AG20443 (cell line): ENCODE measurements at places on chromosomes 2 and 18.

DNA sequence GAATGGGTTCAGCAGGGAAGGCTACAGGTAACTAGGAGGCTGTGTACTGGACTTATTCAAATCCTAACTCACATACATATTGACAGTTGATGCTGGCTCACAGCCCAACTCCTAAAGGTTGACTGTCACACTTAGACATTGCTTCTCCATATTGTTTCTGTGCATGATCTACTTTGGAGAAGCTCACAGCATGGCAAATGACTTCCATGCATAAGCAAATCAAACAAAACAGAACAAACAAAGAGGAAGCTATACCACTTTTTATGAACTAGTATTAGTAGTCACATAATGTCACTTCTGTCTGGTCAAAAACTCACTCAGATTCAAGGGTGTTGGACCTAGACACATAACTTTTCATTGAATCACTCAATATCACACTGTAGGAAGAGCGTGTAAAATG lies 43.8 kb upstream of the CDH19 start:
- no peak for DNase-seq

DNA sequence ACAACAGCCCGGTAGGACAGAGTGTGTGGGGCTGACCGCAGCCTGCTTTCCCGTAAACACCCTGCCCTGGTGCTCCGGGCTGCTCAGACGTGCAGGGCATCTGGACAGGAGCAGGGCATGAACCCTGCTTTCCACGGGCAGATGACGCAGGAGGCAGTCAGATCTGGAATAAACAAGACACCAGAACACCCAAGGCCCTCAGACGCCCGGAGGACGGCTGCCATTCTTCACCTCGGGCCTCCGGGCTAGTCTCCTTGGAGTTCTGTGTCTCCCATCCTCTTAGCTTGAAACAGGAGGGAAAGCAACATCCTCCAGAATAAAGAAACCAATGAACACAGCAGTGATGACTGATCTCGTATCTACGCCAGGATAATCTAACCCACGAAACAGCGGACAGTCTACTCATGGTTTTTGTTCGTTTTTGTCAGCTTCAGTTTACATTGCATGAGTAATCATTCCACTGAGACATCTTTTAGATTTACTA lies 7.3 kb downstream of the PXDN start:
- DNase-seq: peak; percentile 49

GRCh38 chr18:5619376-5619775 lies 75.6 kb upstream of the EPB41L3 start:
- no peak for DNase-seq

DNA sequence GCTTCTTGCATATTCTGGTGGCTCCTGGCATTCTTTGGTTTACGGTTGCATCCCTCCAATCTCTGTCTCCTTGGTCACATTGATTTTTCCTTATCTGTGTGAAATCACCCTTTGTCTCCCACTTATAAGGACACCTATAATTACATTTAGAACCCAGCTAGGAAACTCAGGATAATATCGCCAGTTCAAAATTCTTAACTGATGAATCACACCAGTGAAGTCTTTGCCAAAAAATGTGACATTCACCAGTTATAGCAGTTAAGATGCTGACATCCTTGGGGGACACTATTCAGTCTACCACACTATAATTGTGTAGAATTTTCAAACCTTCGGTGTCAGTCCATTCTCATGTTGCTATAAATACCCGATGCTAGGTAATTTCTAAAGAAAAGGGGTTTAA lies 320.2 kb downstream of the TMX3 start:
- peak; percentile 12 for DNase-seq

DNA sequence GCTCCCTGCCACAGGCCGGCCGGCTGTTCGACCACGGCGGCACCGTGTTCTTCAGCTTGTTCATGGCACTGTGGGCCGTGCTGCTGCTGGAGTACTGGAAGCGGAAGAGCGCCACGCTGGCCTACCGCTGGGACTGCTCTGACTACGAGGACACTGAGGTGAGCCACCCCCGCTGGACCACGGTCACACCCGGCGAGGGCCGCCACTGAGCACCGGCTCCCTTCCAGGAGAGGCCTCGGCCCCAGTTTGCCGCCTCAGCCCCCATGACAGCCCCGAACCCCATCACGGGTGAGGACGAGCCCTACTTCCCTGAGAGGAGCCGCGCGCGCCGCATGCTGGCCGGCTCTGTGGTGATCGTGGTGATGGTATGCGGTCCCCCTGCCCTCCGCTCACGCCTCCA lies 20.8 kb downstream of the ANO7 start:
- no peak for DNase-seq

- DNase-seq: peak; percentile 67
Measured at GRCh38 chr2:190984595-190984994, 29.4 kb downstream of the STAT1 start.

DNA sequence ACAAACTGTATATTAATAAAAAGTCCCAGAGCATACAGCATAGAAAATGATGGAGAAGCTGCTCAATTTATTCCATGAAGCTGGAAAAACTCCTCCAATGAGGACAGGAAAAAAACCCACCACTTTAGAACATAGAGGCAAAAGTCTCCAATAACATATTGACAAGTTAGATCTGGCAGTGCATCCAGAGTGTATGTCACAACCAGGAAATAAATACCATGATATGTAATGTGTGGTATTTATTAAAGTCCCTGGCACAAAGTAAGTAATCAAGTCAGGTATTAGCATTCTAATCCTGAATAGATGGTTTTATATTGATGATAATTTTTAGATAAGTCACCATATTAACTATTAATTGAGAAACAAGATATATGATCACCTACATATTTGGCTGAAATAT lies 427.3 kb upstream of the HS6ST1 start:
- no peak for DNase-seq

DNA sequence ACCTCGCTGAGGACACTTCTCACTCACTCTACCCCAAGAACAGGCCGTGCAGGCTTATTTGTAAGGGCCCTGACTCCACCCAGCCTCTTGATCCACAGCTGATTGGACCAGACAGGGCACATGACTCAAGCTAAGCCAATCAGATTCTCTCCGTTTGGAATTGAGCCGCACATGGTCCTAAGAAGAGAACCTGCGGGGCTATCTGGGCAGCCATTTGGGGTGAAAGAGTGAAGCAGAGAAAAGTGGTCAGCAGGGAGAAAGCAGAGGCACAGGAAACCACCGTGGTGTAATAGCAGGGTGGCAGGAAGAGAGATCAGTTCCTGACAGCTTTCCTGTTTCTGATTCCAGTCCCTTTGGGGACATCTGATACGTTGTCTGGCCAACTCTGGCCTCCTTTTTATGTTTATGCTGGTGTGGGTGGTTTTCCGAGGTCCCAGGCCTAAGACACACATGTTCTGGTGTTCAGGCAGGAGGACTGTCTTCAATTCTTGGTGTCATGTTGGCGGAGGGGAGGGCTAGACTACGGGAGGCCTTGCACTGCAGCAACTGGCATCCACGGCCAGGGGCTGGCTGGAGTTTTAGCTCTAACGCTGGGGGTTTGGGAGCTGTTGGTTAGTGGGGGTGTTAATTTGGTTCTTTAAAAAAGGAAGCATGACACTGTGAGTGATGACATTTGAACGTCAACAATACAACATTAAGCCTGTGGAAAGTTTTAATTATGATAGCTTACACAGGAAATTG lies 26.1 kb upstream of the SPTBN1 start:
- no peak for DNase-seq

DNA sequence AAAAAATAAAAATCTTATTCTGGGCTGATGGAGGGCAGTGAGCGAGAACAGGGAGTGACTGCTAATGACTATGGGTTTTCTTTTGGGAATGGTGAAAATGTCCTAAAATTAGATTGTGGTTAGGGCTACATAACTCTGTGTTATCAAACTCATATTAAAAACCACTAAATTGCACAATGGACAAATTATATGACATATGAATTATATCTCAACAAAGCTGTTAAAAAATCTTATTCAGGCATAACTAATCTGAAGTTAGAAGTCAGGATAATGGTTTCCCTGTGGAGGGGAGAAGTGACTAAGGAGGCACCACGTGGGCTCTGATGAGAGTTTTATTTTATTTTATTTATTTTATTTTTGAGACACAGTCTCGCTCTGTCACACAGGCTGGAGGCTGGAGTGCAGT lies 32.1 kb upstream of the DPP4 start:
- DNase-seq: peak; percentile 66

DNA sequence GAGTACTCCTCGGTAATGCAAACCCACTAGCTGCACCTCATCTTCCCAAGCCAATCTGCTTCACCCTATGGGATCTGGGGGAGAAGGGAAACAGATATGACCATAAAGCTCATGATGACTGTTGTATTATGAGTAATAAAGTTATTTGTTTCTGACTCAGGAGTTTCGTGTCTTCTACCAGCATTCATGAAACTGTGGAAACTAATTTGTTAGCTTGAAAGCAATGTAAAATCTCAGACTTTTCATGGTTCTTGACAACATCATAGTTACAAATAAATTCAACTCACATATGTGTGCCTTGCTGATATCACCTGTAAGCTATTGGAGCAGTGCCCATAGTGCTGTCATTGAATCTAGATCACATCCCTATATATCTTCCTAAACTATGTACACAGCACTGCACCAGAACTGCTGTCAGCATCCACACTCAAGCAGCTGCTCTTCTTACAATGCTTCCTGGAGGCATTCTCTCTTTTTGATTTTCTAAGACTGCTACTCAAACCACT lies 135.6 kb upstream of the KYNU start:
- no peak for DNase-seq

- no peak for DNase-seq
Measured at GRCh38 chr2:1705557-1706076, 38.7 kb downstream of the PXDN start.

DNA sequence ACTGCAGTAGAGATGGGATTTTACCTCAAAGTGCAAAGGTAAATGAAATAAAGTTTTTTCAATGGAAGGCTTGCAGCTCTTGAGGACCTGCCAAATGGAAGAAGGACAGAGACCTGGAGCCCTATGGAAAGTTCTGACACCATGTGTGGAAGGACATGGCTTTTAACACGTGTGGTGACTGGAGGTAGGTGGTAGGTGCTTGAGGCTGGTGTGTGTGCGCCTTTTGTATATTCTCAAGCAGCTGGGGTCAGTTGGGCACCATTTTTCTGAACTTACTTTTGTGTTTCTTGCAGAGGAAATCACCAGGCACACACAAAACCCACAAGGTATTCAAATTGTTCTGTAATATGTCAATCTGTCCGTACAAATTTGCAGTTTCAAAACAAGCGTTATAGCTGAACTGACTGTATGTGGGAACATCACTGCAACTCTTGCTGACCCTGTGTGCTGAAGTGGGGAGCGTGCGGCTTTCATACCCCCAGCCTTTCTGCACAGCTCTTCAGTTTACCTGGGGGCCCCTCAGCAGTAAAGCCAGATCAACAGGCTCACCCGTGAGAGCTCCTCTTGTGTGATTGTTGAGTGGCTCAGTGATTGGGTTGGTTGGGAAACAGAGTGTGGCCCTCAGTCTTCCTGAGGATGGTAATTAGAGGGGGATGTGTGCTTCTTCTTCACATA lies 363 bp downstream of the GREB1 start:
- no peak for DNase-seq

DNA sequence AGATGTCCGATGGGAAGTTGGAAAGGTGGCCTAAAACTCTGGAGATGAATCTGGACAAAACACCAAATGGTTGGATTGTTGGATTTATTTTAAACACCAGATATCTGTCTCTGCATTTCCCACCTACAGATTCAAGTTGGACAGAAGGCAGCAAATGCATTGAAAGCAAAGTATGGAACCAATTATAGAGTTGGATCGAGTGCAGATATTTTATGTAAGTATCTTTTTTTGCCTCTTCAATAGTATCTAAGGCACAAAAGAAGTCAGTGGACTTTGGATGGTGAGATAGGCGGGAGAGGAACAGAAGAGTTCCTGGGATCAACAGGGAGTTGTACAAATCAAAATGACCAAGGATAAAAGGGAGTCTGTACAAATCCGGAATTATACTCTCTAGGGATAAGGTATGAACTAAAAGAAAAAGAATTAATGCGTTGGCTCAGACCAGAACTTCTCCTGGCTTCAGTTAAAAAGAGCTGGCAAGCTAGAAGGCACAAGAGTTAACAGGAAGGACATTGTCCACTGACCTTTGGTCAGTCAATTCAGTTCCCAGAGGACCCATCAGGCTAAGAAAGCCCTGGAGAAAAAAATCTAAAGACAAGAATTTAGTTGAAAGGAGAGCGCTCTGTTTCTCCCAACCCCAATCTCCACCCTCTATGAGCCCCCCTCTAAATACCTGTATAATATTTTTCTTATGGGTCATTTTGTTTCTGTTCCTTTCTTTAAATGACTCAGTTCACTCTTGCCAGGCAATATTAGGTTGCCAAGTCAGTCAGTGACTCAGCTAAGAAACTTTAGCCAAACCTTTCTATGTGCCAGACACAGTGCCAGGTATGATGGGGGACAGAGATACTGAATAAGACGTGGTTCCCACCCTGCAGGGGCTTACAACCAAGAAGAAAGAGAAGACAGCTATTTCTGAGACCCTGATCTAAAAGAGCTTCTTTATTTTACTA lies 29.1 kb downstream of the CPO start:
- peak; percentile 16 for DNase-seq

- DNase-seq: no peak
Measured at GRCh38 chr2:29776406-29776805, 145.0 kb downstream of the ALK start.

DNA sequence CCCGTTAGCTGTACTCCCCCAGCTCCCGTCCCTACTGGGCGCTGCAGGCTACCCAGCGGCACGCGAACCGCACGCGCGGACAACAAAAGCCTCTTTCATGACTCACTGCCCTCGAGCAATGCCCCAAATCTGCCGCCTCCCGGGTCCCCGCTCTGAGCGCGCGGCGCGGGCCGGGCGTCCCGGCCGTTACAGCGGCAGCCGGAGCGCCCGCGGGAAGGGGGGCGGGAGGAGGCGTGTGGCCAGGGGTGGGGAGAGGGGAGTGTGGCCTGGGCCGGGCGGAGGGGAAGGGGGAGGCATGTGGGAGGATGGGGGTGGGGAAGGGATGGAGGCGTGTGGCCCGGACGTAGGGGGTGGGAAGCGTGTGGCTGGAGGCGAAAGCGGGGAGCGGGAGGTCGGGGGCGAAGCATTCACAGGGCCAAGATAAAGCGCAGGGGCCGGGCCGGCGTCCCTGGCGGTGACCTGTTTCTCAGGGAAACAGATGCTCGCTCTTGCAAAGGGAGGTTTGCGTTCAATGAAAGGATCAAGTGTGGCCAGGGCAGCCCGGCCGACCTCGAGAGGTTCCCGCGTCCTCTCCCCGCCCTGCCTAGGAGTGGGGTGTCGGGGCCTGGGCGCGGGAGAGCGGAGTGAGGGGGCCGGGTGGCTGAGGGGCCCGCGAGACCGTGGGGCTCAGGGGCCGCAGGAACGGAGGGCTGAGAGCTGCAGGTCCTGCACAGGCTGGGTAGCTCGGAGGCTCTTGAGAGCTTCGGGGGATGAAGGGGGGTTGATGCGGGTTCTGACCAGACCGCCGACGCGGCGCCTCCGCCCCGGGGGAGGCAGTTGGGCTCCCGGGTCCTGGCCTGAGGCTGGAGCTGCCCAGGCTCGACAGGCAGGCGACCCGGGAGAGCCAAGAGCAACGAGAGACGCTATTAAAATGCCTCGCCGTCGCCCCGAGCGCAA lies 3.5 kb upstream of the NEUROD1 start:
- DNase-seq: peak; percentile 76

DNA sequence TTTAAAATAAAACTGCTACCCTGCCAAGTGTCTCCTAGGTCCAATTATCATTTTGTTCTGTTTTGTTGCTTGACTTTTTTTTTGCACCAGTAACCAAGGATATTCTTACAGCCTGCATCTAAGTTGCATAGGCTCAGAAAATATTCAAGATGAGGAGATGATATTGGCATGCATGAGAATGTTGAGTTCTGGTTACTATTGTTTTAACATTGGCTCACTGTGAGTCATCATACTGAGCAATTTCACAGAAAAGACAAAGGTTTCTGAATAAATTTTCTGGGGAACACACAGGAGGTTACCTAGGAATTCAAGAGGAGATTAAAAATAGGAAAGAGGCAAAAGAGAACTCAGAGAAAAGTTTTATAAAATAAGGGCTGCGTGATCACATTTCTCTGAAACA lies 84.8 kb upstream of the POU3F3 start:
- DNase-seq: peak; percentile 31
